ENCODE measurements at places on chromosomes 3 and 15.

GRCh38 chr3:194346621-194347020 is 4.5 kb downstream of the CPN2 start:
- DNase-seq, result peak; percentile 59

DNA sequence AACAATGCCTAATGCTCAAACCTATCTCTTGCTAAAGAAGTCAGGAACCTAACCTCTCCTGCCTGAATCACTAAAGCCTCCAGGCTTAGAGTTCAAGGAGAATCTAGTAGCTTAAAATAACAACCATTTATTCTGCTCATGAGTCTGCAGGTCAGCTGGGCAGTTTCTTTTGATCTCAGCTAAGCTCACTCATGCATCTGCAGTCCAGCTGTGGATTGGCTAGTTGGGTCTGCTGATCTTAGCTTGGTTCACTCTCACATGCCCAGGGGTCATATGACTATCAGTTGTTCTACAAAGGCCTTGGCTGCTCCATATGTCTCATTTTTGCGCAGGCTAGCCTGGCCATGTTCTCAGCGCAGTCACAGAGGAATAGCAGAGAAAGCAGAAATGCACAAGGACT is 109.2 kb upstream of the STT3B start:
- peak; percentile 16 for DNase-seq

DNA sequence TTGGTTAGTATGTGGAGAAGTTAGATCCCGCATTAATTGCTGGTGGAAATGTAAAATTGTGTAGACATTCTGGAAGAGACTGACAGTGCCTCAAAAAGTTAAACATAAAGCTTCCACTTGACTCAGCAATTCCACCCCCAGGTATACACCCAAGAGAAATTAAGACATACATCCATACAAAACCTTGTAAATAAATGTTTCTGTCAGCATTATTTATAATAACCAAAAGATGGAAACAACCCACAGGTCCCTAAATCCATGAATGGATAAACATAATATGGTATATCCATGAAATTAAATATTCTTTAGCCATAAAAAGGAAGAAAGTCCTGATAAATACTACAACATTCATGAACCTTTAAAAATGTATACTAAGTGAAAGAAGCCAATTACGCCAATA is 817.4 kb downstream of the NTRK3 start:
- no peak for DNase-seq

GRCh38 chr15:90071220-90071807 is 31.0 kb downstream of the IDH2 start:
- peak; percentile 88 for DNase-seq

- DNase-seq, result peak; percentile 58
Measured at GRCh38 chr15:60362321-60363086, 35.3 kb downstream of the ANXA2 start.

- no peak for DNase-seq
Measured at GRCh38 chr3:52827441-52827840, 3.0 kb downstream of the ITIH4 start.

DNA sequence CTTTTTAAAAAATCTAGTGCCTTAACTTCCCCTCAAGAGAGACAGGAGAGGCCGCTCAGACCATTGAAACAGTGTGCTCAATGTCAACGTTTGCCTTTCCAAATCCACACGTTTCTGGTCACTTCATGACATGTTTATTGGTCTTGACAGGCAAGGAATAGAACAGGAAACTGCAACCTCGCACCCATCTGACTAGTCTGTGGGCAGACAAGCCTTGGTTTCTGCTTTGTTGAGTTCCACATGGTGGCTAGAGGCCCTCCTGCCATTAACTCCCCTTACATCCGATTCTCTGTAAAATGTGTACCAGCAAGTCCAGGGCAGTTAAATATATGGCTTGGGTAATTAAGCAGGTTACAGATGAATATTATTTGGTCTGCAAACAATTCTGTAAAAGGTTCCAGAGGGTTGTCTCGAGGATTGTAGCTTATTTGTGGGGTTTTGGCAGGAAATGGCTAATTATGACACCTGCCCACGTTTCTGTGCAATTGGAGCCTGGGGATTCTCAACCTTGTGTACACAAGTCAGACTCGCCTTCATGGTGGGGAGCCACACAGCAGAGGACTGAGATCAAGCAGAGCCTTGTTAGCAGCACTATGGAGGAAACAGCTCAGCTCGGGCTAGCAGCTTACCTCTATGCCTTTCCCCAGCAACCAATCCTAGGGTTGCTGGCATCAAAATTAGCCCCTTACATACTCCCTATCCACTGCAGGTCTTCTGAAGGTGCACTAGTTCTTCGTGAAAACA is 317.5 kb upstream of the IGF1R start:
- no peak for DNase-seq

DNA sequence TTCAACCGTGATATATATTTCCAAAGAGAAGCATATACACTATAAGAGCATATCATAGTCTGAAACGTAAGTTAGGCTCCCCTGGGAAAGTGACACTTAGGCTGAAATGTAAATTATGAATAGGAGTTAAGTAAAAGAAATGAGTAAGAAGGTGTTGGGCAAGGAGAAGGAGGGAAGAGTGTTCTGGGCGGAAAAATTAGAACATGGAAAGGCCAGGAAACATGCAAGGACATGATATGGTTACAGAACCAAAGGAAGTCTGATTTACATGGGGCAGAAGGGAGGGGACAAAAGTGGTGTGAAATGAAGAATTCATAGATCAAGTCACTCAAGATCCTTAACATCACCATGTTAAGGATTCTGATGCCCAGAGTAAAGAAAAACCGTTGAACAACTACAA is 75.2 kb downstream of the SCAPER start:
- DNase-seq, result no peak

DNA sequence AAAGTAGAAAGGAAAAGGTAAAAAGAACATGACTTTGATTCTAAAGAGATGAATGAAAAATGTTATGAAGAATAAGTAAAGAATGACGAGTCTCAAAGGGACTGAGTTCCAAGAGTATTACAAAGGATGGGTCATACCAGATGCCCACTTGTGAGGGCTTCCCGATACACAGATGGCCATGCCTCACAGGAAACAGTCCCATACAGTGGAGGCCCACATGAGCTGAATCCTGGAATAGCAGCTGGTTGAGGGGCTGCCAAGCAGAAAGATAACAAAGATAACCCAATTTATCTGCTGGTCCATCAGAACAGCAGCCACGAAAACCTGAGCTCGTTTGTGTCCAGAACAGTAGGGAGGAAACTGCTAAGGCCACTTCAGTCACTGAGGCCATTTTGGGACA is 3.7 kb downstream of the SSR3 start:
- peak; percentile 43 for DNase-seq

GRCh38 chr3:44984335-44984734 is 8.3 kb downstream of the EXOSC7 start:
- no peak for DNase-seq

DNA sequence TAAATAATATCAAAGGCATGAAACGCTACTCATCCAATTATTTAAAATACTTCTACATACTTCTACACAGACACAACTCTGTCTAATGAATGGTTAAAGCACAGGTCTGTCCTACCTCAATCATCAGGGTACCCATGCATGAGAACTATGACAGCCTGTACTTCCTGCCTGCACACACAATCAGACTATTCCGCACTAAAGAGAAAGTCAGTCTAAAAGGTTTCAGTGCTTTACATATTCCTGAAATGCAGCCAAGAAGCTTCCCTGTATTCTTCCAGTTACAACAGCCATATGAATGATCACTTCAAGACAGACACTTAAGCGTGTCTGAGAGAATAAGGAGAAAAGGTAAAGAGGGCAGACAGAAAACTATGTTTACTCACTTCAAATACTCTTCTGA is 58.8 kb downstream of the TUBGCP4 start:
- DNase-seq, result no peak
